Vagina (tissue), 2 donors: ENCODE measurements at places on chromosomes 7 and 10. TPM values are rescaled to one million over a fixed set of nuclear protein-coding genes. Genes with fewer than 3 reads are reported as not detected.

DNA sequence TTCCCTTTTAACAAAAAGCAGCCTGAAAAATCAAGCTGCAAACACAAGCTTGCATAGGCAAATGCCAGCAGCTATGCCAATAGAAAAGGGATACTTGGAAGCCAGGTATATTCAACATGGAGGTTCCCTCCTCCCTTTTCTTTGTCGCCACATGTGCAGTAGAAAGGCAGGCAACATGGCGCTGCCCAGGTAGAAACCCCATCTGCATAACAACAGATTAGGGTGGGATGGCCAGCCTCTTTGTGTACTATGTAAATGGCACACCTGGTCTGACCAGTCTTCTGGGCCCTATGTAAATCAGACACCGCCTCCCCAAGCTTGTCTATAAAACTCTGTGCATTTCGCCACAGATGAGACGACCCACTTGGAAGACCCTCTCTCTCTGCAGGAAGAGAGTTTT lies 58.1 kb downstream of the CCDC3 start:
- DNase-seq, result no peak

GRCh38 chr10:60426425-60426824 lies 36.8 kb upstream of the ANK3 start:
- no peak for DNase-seq

DNA sequence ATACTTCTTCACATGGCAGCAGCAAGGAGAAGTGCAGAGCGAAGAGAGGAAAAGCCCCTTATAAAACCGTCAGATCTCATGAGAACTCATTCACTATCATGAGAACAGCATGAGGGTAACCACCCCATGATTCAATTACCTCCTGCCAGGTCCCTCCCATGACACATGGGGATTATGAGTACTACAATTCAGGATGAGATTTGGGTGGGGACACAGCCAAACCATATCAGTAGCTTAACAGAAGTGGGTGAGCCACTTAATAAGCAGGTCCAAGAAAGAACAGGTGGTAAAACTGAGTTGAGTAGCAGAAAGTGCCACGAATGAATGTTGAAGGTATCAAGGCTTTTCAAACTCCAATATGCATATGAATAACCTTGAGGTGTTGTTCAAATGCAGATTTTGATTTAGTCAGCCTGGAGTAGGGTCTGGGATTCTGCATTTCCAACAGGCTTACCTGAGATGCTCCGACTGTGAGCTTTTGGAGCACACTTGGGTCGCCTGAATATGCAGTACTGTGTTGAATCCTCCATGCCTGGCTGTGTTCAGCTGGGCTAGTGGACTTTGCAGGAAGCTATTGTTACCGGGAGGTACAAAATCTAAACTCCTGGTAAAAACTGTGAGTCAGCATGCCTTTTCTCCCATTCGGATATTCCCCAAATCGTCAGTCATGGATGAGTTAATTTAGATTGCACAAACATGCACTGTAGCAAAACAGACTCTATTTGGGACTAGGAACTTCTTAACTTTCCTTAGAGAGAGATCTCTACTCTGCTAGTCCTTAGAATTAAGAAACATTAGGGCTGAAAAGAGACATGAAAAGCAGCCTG lies 69.0 kb upstream of the PRKCQ start:
- no peak for DNase-seq

The HOXA4 gene
- total RNA-seq, result 0.98 TPM

DNA sequence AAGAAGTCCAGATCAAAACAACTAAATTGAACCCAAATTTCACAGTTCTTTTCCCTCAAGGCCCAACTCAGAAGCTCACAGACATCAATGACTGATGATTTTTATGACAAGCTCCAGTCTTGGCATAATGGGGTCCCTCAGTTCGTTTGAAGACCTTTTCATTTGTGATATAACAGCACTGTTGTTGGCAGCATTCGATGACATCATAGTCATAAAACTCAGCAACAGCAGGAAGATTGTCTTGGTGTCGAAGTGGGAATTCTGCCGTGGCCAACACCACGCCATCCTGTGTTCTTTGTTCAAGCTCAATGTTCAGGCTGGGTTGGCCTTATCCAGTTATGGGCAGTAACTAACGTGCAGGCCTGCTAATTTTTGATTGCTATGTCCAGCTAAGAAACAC lies 261.7 kb downstream of the C7orf25 start:
- DNase-seq, result no peak

DNA sequence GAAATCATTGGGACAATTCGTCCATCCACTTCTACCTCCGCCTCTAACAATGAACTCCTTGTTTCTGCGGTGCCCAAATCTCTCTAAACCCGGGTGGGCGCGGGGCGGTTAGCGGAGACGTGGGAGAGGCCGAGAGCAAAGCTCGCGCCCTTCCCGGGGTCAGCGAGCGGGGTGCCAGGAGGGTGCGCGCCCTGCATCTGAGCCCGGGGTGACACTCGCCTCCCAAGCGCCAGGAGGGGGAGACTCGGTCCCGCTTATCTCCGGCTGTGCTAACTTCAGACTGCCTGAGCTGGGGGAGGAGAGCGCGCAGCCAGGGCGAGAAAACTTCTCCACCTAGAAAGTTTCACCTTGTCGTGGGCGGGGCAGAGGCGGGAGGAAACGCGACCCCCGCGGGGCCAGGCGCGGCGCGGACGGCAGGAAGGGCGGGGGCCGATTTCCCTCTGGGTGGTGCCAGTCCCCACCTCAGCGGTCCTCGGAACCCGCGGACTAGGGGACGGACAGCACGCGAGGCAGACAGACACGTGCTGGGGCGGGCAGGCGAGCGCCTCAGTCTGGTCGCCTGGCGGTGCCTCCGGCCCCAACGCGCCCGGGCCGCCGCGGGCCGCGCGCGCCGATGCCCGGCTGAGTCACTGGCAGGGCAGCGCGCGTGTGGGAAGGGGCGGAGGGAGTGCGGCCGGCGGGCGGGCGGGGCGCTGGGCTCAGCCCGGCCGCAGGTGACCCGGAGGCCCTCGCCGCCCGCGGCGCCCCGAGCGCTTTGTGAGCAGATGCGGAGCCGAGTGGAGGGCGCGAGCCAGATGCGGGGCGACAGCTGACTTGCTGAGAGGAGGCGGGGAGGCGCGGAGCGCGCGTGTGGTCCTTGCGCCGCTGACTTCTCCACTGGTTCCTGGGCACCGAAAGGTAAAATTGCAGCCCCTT lies at the start of gene MET:
Gene MET (plus strand): TSS at position 516 of the 915 bp plus-strand sequence. CDS start 26,889 bp downstream, outside the sequence.
- no peak for DNase-seq

DNA sequence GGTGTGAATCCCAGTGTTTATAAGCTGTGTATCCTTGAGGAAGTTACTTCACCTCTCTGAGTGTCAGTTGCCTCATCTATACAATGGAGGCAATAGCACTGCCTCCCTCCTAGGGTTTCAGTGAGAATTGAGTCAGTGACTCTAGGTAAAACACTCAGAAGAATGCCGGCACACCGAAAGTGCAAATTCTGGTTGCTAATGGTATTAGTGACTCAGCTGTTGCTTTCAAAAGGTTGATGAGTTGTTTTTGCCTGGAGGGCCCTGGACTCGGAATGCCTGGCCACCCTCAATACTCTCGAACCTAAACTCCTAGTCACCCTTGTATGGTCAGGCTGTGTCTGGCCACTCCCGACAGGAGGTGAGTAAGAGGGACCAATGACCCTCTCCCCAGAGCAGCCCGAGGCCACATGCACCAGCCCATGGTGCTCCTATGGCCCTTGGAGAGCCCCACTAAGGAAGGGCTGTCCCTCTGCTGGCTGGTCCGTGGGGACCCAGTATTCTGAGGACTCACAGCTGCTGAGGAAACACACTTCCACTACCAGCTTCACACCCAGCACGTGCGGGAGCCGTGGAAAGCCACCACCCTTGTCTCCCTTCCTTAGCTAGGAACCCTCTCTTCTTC lies 60.2 kb downstream of the CALML3 start:
- DNase-seq, result no peak

- no peak for DNase-seq
These were observed 47.8 kb downstream of the MGMT start for GRCh38 chr10:129514568-129515451.

GRCh38 chr7:55546814-55547213 lies 25.5 kb downstream of the VOPP1 start:
- DNase-seq, result no peak

The CFAP43 gene
- 0.25 TPM for total RNA-seq

GRCh38 chr10:15814565-15814964 lies 45.7 kb downstream of the MINDY3 start:
- DNase-seq, result no peak

The ATRNL1 gene
- total RNA-seq, result 15.5 TPM

GRCh38 chr10:4599471-4599870 lies 226.5 kb upstream of the AKR1E2 start:
- DNase-seq, result no peak

The PDE6C gene
- total RNA-seq, result not detected

- no peak for DNase-seq
These were observed 15.8 kb downstream of the BTBD16 start for GRCh38 chr10:122286867-122287266.

DNA sequence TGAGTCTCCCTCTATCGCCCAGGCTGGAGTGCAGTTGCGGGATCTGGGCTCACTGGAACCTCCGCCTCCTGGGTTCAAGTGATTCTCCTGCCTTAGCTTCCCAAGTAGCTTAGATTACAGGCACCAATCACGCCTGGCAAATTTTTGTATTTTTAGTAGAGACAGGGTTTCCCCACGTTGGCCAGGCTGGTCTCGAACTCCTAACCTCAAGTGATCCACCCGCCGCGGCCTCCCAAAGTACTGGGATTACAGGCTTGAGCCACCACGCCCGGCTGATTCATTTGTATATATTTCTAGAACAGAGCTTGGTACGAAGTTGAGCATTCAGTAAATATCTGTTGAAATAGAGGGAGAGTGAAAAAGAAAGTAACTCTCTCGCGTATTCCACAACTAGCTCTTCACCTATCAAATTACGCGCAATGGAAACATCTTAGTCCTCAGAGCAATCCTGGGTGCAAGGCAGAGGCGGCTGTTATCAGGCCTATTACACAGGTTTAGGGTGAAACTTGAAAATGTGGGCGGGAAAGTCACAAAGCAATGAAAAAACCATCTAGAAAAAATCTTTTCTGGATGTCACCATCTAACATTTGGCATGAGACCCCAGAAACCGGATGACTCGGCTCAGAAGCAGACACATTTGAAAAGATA lies 707 bp upstream of the GHITM start:
- no peak for DNase-seq

DNA sequence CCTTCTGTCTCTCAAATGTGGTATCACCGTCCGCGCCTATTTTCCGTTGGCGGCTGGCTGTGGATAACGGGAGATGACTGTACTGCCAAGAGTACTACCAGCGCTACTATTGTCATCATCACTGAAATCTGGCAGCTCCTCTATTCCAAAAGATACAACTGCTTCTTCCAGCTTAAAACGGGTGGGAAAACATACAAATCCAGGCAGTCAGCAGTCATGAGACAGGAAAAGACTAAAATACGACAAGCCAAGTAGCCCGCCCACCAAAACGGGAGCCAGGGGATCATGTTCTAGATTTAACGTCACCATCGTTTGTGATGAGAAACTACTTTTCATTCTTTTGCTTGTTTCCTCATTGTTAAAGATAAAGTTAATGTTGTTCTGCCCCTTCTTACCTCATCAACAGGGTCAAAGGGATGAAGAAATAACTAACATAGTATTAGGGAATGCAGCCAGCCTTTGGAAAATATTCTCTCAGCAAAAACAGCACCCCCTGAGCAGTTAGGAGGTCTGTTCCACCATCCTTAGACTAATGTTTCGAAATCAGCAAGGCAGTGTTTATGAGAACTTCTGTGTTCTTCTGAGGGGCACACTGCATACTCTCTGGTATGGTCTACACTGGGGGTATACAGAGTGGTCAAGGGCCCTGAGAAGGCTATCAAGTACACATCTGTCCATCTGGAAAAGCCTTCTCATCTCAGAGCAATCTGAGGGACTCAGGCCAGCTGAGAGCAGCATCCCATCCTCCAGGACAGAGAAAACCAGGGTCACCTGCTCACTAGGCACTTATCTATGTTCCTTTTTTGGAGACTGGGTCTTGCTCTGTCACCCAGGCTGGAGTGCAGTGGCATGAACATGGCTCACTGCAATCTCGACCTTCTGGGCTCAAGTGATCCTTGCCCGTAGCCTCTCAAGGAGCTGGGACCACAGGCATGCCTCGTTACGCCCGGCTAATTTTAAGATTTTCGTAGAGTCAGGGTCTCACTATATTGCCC lies 47.5 kb downstream of the GNA12 start:
- no peak for DNase-seq
